ENCODE measurements at places on chromosomes 16 and 17. TPM values are rescaled to one million over a fixed set of nuclear protein-coding genes. Genes with fewer than 3 reads are reported as not detected.
A peak's percentile ranks its signal among the peaks of the same experiment; 100 is the strongest.

The TMEM98 gene
- 0.31 TPM for total RNA-seq

DNA sequence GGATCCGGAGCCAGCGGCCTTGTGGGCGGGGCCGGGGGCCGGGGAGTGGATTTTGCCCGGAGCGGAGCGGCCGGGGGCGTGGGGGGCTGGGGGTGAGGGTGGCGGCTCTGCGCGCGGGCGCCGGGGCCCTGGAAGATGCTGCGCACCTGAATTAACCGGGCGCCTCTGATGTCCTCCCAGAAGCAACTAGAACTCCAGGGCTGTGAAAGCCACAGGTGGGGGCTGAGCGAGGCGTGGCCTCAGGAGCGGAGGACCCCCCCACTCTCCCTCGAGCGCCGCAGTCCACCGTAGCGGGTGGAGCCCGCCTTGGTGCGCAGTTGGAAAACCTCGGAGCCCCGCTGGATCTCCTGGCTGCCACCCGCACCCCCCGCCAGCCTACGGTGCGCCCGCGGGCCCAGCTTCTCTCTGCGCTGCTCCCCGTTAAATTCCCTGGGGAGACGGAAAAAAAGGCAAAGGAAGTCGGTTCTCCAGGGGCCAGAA, 549 bp downstream of the SLC26A11 start:
- no peaks in the 10 kb centered on the region for H3K27me3 ChIP-seq
- no peak for DNase-seq

GRCh38 chr17:35934760-35935159, 4.2 kb upstream of the RDM1 start:
- H3K4me1 ChIP-seq, result peaks cover 5% of the 10 kb centered on the region
- no peaks in the 10 kb centered on the region for H3K27me3 ChIP-seq
- no peak for DNase-seq
- no peak overlapping the region for H3K27ac ChIP-seq

DNA sequence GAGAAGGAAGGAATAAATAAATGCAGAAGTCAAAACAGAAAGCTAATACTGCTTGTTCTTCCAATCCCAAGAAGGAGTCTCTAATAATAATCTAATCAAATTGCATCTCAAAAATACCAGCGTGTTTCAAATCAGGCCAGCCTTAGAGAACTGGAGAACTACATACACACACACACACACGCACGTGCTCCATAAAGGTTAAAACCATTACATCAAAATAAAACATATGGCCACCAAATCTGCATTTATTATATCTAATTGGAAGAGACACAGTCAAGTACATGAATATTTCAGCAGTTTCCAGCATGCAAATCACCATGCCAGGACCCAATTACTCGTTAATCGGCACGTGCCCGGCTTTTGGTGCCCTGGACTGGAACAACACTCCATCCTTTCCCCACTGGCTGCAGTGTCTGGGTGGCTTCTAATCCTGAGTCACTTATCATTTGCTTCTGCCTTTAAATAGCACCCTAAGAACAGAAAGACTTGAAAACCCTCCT, 20.4 kb upstream of the KDM8 start:
- H3K27me3 ChIP-seq, result no peaks in the 10 kb centered on the region
- H3K27ac ChIP-seq, result no peak overlapping the region
- no peak overlapping the region for H3K4me3 ChIP-seq
- no peak for DNase-seq
- H3K4me1 ChIP-seq, result no peaks in the 10 kb centered on the region

- H3K27me3 ChIP-seq, result peaks cover 2% of the 10 kb centered on the region
- no peaks in the 10 kb centered on the region for H3K4me1 ChIP-seq
- no peak within 1 kb of the TSS for H3K4me3 ChIP-seq
- no peak for DNase-seq
These were observed at the start of gene ASPA for GRCh38 chr17:3475812-3476610. Gene ASPA (plus strand): TSS chr17:3475997. CDS start chr17:3476160, 163 bp downstream.

DNA sequence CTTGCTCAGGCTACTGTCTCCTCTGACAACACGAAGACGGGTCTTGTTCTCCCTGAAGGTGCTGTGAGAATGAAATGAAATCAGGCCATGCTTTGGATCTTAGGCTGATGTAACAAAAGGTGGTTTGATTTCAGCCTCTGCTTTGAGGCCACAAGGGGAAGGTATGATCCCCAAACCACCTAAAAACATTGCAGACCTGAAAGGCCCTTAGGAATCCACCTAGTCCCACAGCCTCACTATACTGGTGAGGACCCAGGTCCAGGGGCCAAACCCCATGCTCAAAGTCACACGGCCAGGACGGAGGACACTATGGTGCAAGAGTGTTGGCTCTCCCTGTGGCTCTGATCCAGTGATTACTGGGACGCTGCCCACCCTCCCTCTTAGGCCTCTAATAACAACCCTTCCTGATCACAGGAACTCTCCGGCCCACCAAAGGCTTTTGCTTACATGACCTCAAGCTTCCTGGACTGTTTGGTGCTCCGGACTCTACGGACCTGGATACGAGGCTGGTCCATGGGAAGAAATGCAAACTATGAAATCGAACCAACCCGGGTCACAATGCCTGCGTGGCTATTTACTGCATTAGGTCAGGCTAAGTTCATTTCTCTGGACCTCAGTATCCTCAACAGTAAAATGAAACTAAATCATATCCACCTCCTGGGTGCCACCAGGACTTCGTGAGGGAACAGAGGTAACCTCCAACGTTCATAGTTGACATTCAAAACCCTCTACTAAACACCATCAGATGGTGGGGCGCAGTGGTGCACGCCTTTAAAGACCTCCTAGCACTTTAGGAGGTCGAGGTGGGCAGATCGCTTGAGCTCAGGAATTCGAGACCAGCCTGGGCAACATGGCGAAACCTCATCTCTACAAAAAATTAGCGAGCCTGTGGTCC, 1.5 kb downstream of the TRIM25 start:
- peaks cover 7% of the 10 kb centered on the region for H3K36me3 ChIP-seq
- no peaks in the 10 kb centered on the region for H3K27me3 ChIP-seq
- peak overlapping the region; percentile 86 for H3K27ac ChIP-seq

The SYT17 gene
- 3.8 TPM for total RNA-seq

- no peak overlapping the region for H3K4me3 ChIP-seq
- no peak for DNase-seq
- H3K27me3 ChIP-seq, result no peaks in the 10 kb centered on the region
- no peaks in the 10 kb centered on the region for H3K4me1 ChIP-seq
These were observed 14.1 kb upstream of the NUDT16L1 start for GRCh38 chr16:4679156-4679849.

DNA sequence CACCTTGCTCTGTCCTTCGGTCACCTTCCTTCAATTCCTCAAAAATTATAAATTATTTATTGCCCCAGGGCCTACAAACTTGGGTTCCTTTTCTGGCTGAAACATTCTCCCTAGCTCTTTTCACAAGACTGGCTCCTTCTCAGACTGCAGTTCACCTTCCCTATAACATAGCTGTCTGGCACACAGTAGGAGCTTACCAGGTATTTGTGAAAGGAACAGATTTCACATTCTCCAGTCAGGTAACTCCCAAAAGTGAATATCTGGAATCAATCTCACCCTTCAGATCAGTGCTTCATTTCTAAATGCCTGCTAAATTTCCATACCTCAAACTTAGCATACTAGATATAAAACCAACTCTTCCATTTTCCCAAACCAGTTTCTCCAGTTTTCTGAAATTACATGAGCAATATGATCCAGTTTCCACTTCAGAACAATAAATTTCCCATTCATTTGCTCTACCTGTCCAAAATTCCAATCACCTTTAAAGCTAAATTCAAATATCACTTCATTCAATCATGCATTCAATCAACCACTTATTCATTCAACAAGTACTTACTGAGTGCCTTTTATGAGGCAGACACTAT, 6.1 kb downstream of the RFFL start:
- H3K36me3 ChIP-seq, result peaks cover 3% of the 10 kb centered on the region
- H3K27me3 ChIP-seq, result no peaks in the 10 kb centered on the region
- no peak for DNase-seq
- H3K4me1 ChIP-seq, result peaks cover 6% of the 10 kb centered on the region
- no peak overlapping the region for H3K27ac ChIP-seq

- H3K4me3 ChIP-seq, result no peak overlapping the region
- H3K27me3 ChIP-seq, result no peaks in the 10 kb centered on the region
- no peaks in the 10 kb centered on the region for H3K4me1 ChIP-seq
- no peaks in the 10 kb centered on the region for H3K36me3 ChIP-seq
- no peak overlapping the region for H3K27ac ChIP-seq
These were observed 961.9 kb downstream of the CDH11 start for GRCh38 chr16:64159976-64160375.

GRCh38 chr17:27244491-27245223, 49.3 kb upstream of the WSB1 start:
- H3K4me1 ChIP-seq, result peaks cover 32% of the 10 kb centered on the region
- H3K4me3 ChIP-seq, result no peak overlapping the region
- DNase-seq, result no peak
- H3K27ac ChIP-seq, result no peak overlapping the region
- H3K36me3 ChIP-seq, result no peaks in the 10 kb centered on the region

- no peaks in the 10 kb centered on the region for H3K36me3 ChIP-seq
- no peak overlapping the region for H3K4me3 ChIP-seq
- H3K27me3 ChIP-seq, result no peaks in the 10 kb centered on the region
- H3K27ac ChIP-seq, result peak overlapping the region; percentile 49
These were observed 79.6 kb downstream of the BRIP1 start for GRCh38 chr17:61783556-61784304.

The GDE1 gene
- total RNA-seq, result 23.0 TPM

DNA sequence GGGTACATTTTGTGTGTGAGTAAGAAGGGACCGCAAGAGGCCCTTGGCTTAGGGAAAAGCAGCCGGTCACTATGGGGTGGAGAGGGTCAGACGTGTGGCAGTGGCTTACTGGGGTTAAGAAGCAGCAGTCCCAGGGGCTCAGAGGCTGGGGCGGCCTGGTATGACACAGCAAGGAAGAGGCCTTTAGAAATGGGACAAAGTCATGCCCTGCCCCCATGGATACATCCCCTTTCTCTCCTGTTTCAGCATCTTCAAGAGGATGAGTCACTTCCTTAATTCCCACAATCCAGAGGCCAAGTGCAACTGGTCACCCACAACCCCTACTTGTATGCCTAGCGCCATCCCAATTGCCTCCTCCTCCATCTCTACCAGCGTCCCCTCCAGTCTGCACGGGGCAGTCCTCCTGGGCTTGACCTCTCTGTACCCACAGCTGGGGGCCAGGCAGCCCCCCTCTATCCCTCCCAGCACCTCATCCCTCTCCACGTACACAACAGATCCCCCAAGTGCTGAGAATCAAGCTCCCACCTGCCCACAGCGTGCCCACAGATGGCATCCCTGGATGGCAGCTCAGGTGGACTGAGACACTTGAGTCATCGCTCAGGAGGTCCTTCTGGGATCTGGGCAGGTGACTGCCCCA, 6.9 kb upstream of the EFTUD2 start:
- H3K4me3 ChIP-seq, result no peak overlapping the region
- no peaks in the 10 kb centered on the region for H3K27me3 ChIP-seq
- peaks cover 5% of the 10 kb centered on the region for H3K4me1 ChIP-seq

The SLC5A10 gene
- total RNA-seq, result not detected

DNA sequence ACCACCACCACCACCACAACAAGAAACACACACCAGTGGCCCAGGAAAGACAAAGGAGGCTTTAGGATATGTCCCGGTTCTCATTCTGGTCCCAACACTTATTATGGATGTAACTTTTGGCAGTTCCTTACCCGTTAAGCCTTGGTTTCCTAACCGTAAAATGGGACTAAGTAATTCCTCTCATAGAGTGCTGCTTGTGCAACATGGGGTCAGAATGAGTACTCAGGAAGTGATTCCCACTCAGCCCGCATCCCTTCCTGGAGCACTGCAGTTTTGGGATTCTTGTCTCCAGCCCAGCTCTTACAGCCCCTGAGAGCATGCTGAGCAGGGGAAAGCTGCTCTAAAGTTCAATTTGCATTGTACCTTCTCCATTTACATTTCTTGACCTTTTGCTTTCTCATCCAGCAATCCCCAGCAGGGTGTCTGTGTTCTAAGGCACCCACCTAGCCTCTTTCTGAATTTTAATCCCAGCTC, 262.6 kb downstream of the PRKCA start:
- no peaks in the 10 kb centered on the region for H3K36me3 ChIP-seq
- H3K27me3 ChIP-seq, result no peaks in the 10 kb centered on the region
- no peak overlapping the region for H3K4me3 ChIP-seq
- DNase-seq, result no peak
- H3K4me1 ChIP-seq, result no peaks in the 10 kb centered on the region
- no peak overlapping the region for H3K27ac ChIP-seq

DNA sequence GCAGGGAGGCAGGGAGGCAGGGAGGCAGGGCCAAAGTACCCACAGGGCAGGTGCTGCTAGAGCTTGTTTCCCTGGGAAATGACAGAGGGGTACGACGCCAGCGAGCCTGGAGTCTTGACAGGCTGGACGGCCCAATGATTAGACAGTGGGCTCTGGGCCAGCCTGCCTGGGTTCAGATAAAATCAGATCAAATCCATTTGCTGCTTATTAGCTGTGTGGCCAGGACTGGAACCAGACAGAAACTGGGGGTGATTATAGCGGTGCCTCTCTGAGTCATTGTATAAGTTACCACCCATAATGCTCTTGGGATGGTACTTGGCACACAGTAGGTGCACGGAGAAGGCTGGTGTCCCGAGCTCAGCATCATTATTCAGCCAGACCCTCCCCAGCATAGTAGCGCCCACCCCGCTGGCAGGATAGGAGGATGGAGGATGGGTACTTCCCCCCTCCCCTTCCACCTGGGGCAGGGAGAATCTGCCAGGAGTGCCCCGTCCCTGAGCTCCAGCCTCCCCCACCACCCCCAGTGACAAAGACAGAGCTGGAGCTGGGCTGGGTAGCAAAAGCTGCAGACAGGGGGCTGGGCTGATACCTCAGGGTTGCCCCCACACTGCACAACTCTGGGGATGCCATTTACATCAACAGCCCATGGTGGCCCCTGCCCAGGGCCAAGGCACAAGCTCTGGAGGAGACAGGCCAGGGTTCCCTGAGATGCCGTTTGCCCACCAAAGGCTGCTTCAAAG, 77.6 kb upstream of the TNRC6C start:
- H3K4me3 ChIP-seq, result peak overlapping the region; percentile 4
- H3K27ac ChIP-seq, result no peak overlapping the region
- H3K27me3 ChIP-seq, result no peaks in the 10 kb centered on the region
- H3K36me3 ChIP-seq, result no peaks in the 10 kb centered on the region

The SLC22A31 gene
- not detected for total RNA-seq

DNA sequence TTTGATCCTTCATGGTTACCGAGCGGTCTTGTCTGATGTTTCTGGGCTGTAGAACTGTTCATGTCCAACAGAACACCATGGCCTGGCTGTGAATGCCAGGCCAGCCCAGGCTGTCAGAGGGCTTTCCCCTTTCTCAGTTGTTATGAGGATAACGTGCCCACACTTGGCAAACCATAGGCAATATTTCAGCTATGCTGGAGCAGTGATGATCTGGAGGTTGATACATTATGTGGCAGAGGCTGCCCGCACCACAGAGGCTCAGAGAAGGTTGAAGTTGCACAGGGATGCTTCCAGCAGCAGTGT, 92.9 kb downstream of the C16orf78 start:
- no peaks in the 10 kb centered on the region for H3K36me3 ChIP-seq
- H3K4me1 ChIP-seq, result peaks cover 15% of the 10 kb centered on the region
- no peak overlapping the region for H3K27ac ChIP-seq
- H3K27me3 ChIP-seq, result no peaks in the 10 kb centered on the region
- H3K4me3 ChIP-seq, result no peak overlapping the region

- H3K36me3 ChIP-seq, result peaks cover 3% of the 10 kb centered on the region
- no peak overlapping the region for H3K4me3 ChIP-seq
- no peak overlapping the region for H3K27ac ChIP-seq
- H3K4me1 ChIP-seq, result peaks cover 17% of the 10 kb centered on the region
- DNase-seq, result no peak
- H3K27me3 ChIP-seq, result no peaks in the 10 kb centered on the region
These were observed 316.6 kb downstream of the SNX29 start for GRCh38 chr16:12293017-12293618.

GRCh38 chr16:71637398-71637797, 11.4 kb downstream of the MARVELD3 start:
- H3K27ac ChIP-seq, result no peak overlapping the region
- no peaks in the 10 kb centered on the region for H3K4me1 ChIP-seq
- H3K4me3 ChIP-seq, result no peak overlapping the region
- no peaks in the 10 kb centered on the region for H3K27me3 ChIP-seq
- no peaks in the 10 kb centered on the region for H3K36me3 ChIP-seq

All from GM12878 (cell line).